ENCODE measurements at places on chromosomes 4 and X. TPM values are rescaled to one million over a fixed set of nuclear protein-coding genes. Genes with fewer than 3 reads are reported as not detected.

DCAF8L2 gene
- total RNA-seq = not detected

ODAM gene
- not detected for total RNA-seq

CABS1 gene
- total RNA-seq = not detected

MAOB gene
- total RNA-seq = 0.17 TPM

WDR17 gene
- 1.3 TPM for total RNA-seq

C4orf50 gene
- total RNA-seq = not detected

Data from bronchus fibroblast of lung (primary cell).